ENCODE measurements at places on chromosomes 6 and 20. TPM values are rescaled to one million over a fixed set of nuclear protein-coding genes. Genes with fewer than 3 reads are reported as not detected.

Gene CEP250
- total RNA-seq, result 60.8 TPM

GRCh38 chr6:105713474-105714118 lies 310.7 kb upstream of the PREP start:
- peaks cover 11% of the 10 kb centered on the region for H3K36me3 ChIP-seq
- peaks cover 7% of the 10 kb centered on the region for H3K27me3 ChIP-seq
- H3K4me3 ChIP-seq, result no peak overlapping the region

- peaks cover 32% of the 10 kb centered on the region for H3K4me1 ChIP-seq
- H3K27ac ChIP-seq, result no peak overlapping the region
- DNase-seq, result no peak
- no peaks in the 10 kb centered on the region for H3K36me3 ChIP-seq
- H3K27me3 ChIP-seq, result no peaks in the 10 kb centered on the region
These were observed 120.5 kb upstream of the TMEM170B start for GRCh38 chr6:11416936-11417576.

DNA sequence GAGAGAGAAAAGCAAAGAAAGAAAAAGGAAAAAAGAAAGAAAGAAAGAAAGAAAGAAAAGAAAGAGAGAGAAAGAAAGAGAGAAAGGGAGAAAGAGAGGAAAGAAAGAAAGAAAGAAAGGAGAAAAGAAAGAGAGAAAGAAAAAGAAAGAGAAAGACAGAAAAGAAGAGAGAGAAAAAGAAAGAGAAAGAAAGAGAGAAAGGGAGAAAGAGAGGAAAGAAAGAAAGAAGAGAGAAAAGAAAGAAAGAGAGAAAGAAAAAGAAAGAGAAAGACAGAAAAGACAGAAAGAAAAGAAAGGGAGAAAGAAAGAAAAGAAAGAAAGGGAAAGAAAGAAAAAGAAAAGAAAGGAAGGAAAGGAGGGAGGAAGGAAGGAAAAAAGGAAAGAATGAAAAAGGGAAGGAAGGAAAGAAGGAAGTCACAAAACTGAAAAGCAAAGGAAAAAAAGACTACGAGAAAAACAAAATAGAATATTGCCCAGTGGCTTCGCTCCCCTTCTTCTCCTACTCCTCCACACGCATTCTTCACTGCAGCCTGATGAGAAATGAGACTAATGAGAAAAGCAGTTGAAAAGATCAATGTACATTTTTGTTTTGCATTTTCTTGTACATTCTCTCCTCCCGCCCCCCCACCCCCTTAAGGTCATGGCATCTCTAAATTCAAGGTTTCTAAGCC lies 170.0 kb downstream of the SOD2 start:
- H3K27me3 ChIP-seq, result peaks cover 34% of the 10 kb centered on the region
- no peaks in the 10 kb centered on the region for H3K36me3 ChIP-seq
- no peaks in the 10 kb centered on the region for H3K4me1 ChIP-seq
- H3K27ac ChIP-seq, result no peak overlapping the region
- no peak overlapping the region for H3K4me3 ChIP-seq

Gene SYCP2L
- total RNA-seq, result 0.10 TPM

- H3K36me3 ChIP-seq, result peaks cover 11% of the 10 kb centered on the region
- peaks cover 72% of the 10 kb centered on the region for H3K4me1 ChIP-seq
- peak overlapping the region; percentile 31 for H3K27ac ChIP-seq
- H3K27me3 ChIP-seq, result no peaks in the 10 kb centered on the region
- DNase-seq, result no peak
These were observed 332.5 kb downstream of the CD83 start for GRCh38 chr6:14450133-14450504.

Gene HDGFL1
- total RNA-seq, result not detected

Gene SLC26A8
- not detected for total RNA-seq

DNA sequence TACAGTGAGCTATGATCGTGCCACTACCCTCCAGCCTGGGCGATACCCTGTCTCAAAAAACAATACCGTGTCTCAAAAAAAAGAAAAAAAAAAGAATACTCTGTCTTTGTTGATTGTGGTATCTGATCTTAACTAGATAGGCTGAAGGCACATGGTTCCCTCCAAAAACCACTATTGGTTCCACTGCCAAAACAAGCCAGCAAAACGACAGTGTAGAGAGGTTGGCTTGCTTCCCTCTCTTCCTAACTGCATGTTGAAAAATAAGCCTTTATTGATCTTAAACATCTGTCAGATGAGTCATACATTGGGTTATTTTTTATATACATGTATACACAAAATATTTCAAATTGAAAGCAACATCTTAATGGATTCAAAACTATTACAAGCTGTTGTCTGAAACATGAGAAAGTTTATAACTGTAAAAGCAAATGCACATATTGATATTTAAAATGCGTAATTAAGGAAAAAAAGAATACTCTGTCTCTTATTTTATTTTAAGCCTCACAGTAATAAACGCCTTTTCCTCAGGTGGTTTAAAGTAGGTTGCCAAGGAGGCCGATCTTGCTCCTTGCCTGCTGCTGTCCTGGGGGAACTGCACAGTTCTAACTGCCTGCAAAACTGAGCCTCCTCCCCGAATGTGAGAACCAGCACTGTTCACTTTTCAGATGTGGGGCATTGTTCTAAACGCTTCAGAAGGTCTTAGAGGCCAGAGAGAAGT lies 7.0 kb upstream of the NINL start:
- no peaks in the 10 kb centered on the region for H3K36me3 ChIP-seq
- no peak overlapping the region for H3K27ac ChIP-seq
- no peaks in the 10 kb centered on the region for H3K4me1 ChIP-seq
- peaks cover 2% of the 10 kb centered on the region for H3K27me3 ChIP-seq

GRCh38 chr6:137002505-137002904 lies 42.3 kb downstream of the IL20RA start:
- H3K36me3 ChIP-seq, result no peaks in the 10 kb centered on the region
- no peak overlapping the region for H3K27ac ChIP-seq
- no peaks in the 10 kb centered on the region for H3K4me1 ChIP-seq
- H3K27me3 ChIP-seq, result peaks cover 15% of the 10 kb centered on the region

DNA sequence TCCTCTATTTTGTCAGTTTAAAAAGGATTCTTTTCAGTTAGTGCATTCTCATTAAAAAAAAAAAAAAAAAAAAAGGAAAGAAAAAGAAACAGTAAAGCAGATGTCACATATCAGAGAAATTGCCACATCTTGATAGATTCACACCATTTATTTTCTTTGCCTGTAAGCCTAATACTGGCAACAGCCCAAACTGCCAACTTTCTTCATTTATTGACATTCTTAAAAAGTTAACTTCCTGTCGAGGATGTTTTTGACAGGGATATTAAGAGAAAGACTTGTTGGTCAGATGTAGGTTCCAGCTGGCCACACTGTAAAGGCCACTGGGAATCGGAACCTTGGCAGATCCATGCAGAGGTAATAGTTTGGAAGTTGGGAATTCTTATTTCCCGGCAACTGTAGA lies 332.6 kb downstream of the NRN1 start:
- H3K27me3 ChIP-seq, result no peaks in the 10 kb centered on the region
- H3K27ac ChIP-seq, result no peak overlapping the region
- peaks cover 2% of the 10 kb centered on the region for H3K36me3 ChIP-seq
- H3K4me1 ChIP-seq, result peaks cover 21% of the 10 kb centered on the region
- no peak overlapping the region for H3K4me3 ChIP-seq

Gene TRAPPC3L
- not detected for total RNA-seq

DNA sequence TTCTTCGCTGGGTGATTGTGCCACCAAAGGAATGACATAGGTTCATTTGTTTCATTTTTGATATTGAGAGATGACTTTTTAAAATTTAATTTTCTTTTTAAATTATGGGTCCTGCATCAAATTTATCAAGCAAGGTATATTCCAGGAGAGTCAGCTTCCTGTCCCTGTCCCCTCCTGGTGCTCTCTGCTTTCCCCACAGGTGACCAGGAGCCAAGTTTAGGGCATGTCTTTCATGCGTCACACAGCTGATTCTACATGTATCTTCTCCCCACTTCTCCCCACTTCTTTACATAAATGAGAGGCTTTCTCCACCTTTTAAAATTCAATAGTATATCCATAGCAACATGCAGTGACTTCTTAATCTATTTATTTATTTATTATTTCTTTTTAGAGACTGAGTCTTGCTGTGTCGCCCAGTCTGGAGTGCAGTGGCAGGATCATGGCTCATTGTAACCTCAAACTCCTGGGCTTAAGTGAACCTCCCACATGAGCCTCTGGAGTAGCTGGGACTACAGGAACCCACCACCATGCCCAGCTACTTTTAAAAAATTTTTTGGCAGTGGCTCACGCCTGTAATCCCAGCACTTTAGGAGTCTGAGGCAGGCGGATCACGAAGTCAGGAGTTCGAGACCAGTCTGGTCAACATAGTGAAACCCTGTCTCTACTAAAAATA lies 30.0 kb downstream of the OSBPL2 start:
- H3K27me3 ChIP-seq, result no peaks in the 10 kb centered on the region
- H3K4me3 ChIP-seq, result no peak overlapping the region

Gene FRMD1
- not detected for total RNA-seq

DNA sequence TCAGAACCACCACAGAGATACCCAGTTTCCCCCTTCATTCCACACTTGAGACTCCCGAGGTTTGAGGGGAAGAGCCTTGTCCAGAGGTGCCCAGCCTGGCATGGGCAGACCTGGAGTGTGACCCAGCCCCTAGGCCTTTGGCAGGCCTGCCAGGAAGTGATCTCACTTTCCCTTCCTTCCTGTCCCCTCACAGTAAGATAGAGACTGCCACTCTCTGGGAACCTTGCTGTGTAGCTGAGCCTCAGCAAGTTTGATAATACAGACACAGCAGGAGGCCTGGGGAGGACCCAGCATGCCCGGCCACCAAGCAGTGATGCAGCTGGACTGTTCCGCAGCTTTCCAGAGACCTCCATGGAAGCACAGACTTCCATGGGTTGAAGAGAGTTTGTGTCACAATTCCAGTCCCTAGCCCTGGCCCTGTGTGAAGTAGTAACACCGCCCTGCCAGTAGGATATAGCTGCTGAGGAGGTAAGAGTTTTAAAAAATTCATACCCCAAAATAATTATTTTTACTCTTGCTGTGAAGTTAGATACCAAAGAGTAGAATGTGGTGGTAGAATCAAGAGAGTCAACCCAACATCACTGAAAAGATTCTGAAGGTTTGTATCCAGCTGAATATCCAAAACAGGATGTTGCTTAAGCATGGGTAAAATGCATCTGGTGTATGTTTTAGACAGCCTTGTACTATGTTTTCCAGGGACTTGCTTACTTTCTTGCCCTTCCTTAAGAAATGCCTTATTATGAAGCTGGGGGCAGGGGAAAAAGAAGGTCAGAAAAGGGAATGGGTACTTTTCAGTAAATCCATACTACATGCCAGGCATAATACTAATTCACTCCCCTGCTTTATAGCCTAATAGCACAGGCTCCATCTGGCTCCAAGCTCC lies 16.3 kb downstream of the PKIG start:
- no peaks in the 10 kb centered on the region for H3K36me3 ChIP-seq
- peak; percentile 12 for DNase-seq
- no peaks in the 10 kb centered on the region for H3K27me3 ChIP-seq
- peaks cover 7% of the 10 kb centered on the region for H3K4me1 ChIP-seq
- H3K27ac ChIP-seq, result no peak overlapping the region

DNA sequence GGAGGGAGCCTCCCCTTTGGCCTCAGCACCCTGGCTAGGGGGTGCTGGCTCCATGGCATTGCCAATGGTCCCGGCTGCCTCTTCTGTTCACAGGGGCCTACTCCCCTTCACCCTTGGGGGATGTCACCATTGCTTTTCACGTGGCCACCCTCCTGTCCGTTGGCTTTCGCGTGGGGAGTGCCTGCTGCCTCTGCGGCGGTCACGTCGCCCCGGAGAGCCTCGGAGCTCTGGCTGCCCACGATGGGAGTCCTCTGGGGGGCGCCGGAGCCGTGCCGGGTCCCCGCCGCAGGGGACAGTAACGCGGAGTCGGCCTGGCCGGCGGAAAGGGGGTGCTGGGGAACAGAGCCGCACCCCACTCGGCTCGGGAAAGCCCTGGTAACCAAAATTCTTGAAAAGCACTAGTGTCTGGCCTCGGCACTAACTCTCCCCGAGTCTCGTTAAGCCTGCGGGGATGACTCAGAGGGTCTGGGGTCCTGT lies 661 bp upstream of the HEBP2 start:
- peak; percentile 49 for DNase-seq
- H3K27me3 ChIP-seq, result no peaks in the 10 kb centered on the region
- peak overlapping the region; percentile 58 for H3K27ac ChIP-seq
- peaks cover 21% of the 10 kb centered on the region for H3K4me1 ChIP-seq
- peaks cover 17% of the 10 kb centered on the region for H3K36me3 ChIP-seq

- H3K4me1 ChIP-seq, result no peaks in the 10 kb centered on the region
- H3K4me3 ChIP-seq, result no peak overlapping the region
- DNase-seq, result no peak
- no peaks in the 10 kb centered on the region for H3K27me3 ChIP-seq
- no peak overlapping the region for H3K27ac ChIP-seq
- H3K36me3 ChIP-seq, result peaks cover 8% of the 10 kb centered on the region
These were observed 461.9 kb downstream of the UTRN start for GRCh38 chr6:144746902-144747469.

DNA sequence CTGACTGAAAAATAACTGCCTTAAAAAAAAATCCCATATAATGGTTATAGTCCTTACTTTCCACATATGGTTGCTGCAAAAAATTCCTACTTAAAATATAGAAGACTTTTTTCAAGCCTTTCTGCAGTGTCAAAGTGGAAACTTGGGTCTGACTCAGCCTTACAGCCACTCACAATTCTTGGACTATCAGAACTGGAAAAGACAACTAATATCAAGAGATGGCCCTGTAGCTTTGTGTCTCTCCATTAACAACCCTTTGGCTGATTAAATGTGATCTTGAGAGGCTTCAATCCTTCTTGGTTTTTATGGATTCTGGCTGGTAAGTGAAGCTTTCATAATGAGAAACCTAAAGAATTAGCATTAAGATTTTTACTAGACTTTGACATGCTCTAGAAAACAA lies 307.8 kb downstream of the RNGTT start:
- H3K36me3 ChIP-seq, result peaks cover 41% of the 10 kb centered on the region
- H3K4me3 ChIP-seq, result no peak overlapping the region
- no peak overlapping the region for H3K27ac ChIP-seq
- peaks cover 2% of the 10 kb centered on the region for H3K4me1 ChIP-seq
- DNase-seq, result no peak
- H3K27me3 ChIP-seq, result no peaks in the 10 kb centered on the region

- DNase-seq, result no peak
- peak overlapping the region; percentile 0 for H3K4me3 ChIP-seq
- peak overlapping the region; percentile 34 for H3K27ac ChIP-seq
- H3K27me3 ChIP-seq, result no peaks in the 10 kb centered on the region
- peaks cover 6% of the 10 kb centered on the region for H3K36me3 ChIP-seq
These were observed 6.0 kb downstream of the TMEM30A start for GRCh38 chr6:75278474-75279077.

GRCh38 chr6:136887953-136888352 lies 34.1 kb upstream of the SLC35D3 start:
- no peak overlapping the region for H3K4me3 ChIP-seq
- H3K27me3 ChIP-seq, result no peaks in the 10 kb centered on the region
- H3K27ac ChIP-seq, result no peak overlapping the region
- H3K4me1 ChIP-seq, result peaks cover 5% of the 10 kb centered on the region
- DNase-seq, result no peak

Gene LHFPL5
- not detected for total RNA-seq

Gene ADNP
- total RNA-seq, result 53.7 TPM

Data from activated CD4-positive, alpha-beta memory T cell treated with anti-CD3 and anti-CD28 coated beads for 36 hours (primary cell).